Stimulated activated CD4-positive, alpha-beta T cell treated with anti-CD3 and anti-CD28 coated beads, Interleukin-4, amount 100 ng/mL, for 24 hours (primary cell): ENCODE measurements at places on chromosomes 3 and 15.
A peak's percentile ranks its signal among the peaks of the same experiment; 100 is the strongest.

DNA sequence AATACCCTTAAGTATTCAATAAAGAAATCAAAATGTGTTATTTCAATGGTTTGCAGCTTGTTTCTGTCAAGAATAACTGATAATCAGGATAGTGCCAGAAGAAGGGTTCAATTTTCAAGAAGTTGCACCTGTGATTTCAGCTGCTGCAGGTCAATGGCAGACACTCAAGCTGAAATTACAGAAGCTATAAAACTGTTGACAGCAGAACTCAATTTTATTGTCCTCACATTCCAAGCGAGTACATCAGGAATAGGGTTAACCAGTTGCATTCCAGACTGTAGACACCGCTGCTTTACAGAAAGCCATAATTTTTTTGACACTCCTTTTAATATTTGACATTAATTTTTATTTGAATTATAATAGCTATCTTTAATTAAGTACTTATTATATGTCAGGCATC is 364.1 kb downstream of the CGGBP1 start:
- DNase-seq = no peak

- DNase-seq = no peak
Measured at GRCh38 chr3:151209654-151210053, 6.6 kb upstream of the GPR171 start.

- peak; percentile 62 for DNase-seq
Measured at GRCh38 chr3:58471025-58471887, 20.6 kb upstream of the KCTD6 start.

DNA sequence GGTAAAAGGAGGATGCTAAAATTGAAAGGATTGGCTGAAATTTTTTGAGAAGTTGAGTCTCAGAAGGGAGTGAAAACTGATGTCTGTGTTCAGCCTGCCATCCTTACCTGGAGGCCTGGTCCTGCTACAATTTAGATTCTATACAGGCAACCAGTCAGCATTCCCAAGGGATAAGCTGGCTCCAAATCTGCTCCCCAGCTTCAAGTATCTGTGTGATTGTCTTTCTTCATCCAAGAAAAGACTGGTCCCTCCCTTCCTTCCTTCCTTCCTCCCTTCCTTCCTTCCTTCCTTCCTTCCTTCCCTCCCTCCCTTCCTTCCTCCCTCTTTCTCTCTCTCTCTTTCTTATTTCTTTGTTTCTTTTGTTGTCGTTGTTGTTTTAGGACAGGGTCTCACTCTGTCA is 24.7 kb upstream of the UMPS start:
- DNase-seq = no peak

DNA sequence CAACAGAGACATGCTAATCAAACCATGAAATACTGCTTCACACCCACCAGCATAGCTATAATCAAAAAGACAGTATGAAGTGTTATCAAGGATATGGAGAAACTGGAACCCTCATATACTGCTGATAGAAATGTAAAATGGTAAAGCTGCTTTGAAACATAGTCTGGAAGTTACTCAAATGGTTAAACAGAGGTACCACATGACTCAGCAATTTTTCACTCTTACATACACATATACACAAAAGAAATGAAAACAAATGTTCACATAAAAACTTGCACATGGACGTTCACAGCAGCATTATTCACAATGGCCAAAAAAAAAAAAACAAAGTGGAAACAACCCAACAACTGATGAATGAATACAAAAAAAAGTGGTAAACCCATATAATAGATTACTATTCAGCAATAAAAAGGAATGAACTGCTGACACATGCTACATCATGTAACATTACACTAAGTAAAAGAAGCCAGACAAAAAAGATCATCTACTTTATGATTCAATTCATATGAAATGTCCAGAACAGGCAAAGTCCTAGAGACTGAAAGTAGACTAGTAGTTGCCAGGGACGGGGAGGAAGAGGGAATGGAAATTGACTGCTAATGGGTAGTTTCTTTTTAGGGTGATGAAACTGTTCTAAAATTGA is 23.2 kb downstream of the ZNF148 start:
- no peak for DNase-seq

DNA sequence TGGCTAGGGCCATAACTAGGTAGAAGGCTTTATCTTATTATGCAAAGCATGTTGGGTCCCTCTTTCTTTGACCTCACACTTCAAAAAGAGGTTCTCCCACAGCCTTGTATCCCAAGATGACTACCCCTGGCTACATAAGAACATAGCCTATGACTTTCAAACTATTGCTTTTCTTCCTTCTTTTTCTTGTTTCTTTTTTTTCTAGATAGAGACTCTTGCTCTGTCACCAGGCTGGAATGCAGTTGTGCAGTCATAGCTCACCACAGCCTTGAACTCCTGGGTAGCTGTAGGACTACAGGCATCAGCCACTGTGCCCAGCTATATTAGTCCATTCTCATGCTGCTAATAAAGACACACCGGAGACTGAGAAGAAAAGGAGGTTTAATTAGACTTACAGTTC is 47.2 kb downstream of the DIPK2A start:
- no peak for DNase-seq

GRCh38 chr3:107981471-107982111 is 109.2 kb downstream of the CD47 start:
- DNase-seq = no peak

DNA sequence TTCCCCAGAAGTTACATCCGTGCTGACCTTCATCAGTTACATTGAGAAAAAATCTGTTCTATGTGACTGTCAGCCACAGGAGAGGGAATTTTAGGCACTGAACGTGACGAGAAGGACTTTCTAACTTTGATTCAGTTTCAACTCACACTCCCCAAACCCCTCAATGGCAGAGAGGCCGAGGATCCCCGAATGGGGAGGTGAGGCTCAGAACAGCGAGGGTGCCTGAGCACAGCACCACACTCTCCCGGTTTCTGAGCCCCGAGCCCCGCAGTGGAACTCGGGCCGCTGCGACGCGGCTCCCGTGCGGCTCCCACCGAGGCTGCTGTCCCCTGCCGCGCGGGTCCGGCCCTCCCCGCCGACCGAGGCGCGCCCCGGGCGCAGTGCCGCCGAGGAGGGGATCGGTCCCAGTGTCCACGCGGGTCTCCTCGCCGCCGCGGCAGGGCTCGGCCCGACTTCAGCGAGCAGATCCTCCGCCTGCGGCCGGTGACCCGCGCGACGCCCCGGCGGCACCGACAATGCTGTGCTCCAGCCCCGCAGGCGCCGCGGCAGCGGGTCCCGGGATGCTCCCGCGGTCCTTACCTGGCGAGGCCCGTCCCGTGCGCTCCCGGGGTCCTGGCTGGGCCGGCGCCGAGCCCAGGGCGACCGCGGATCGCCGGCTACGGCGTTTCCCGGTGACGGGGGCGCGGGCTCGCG is 439 bp downstream of the CTXND1 start:
- DNase-seq = no peak

GRCh38 chr15:94840794-94841783 is 609.7 kb downstream of the MCTP2 start:
- no peak for DNase-seq

GRCh38 chr3:27827041-27827440 is 104.9 kb upstream of the EOMES start:
- no peak for DNase-seq

DNA sequence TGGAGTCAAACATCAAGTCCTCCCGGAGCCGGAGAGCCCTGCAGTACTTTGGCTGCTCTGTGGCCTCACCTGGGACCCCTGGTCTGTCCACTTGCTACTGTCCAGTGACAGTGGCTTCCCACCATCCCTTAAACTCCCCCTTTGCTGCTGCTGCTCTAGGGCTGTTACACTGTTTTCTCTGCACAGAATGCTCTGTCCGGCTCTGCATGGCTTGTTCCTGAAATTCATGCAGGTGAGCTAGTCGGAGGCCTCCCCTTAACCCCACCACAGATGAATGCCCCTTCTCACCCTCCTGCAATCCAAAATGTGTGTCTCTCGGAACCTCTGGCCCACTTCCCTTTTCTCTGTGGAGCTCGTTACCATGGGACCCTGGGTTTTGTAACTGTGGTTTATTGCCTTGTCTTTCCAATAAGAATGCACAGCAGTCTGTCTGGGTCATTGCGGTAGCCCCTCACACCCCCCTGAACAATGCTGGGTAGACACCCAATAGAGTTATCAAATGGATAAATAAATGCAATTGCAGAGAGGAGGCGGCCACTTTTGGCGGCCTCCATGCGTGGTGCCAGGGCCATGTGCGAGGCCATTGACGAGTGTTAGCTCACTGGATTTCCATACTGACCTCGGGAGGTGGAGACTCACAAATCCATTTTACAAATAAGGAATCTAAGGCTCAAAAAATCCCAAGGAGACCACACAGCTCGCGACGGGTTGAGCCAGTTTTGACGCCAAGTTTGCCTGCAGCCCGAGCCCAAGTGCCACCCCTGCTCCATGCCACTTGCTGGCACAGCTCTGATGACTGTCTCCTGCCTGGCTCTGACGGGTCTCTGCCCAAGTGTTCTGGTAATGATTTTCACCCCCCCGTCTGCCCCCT is 48.5 kb downstream of the RGMA start:
- no peak for DNase-seq

- no peak for DNase-seq
Measured at GRCh38 chr3:171904829-171905228, 61.7 kb downstream of the TMEM212 start.

- no peak for DNase-seq
Measured at GRCh38 chr3:175266478-175266877, 407.3 kb downstream of the NAALADL2 start.

GRCh38 chr3:48247401-48247811 is 6.5 kb downstream of the ZNF589 start:
- DNase-seq = no peak

DNA sequence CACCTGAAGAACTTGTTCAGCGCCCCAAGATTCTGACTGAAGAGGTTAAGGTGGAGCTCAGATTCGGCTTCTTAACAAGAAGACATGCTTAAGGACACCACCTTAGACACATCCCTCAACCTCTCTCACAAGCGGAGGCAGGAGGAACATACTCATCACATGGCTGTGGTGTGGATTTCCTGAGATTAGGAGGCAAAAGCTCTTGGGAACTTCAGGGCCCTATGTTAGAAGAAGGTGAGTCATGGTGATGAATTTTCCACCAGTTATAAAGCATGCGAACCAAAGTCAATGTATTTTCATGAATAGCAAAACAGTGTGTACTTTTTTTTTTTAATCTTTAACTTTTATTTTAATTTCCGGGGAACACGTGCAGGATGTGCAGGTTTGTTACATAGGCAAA is 212.2 kb upstream of the SUCLG2 start:
- no peak for DNase-seq

- DNase-seq = peak; percentile 40
Measured at GRCh38 chr3:16741103-16741758, 136.0 kb upstream of the DAZL start.

- no peak for DNase-seq
Measured at GRCh38 chr3:107990926-107991325, 99.9 kb downstream of the CD47 start.

DNA sequence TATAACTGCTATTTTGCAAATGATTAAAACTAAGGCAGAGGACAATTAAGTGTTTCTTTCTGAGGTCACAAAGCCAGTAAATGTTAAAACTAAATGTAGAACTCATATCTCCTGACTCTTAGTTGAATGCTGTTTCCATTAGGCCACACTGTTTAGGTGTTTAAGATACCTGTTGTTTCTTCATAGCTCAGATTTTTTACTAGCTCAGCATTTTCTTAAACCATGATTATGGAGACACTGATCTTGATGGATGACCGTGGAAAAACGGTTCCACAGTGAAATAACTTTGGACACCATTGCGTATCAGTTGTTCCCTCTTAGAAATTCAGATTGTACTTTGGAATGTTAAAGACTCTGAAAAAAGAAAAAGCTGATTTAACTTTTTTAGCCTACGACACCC is 177.5 kb downstream of the TCF12 start:
- DNase-seq = no peak
